ENCODE measurements at places on chromosomes 7 and 10.

- DNase-seq: no peak
Observed at GRCh38 chr7:72437610-72438009, 25.5 kb upstream of the CALN1 start.

DNA sequence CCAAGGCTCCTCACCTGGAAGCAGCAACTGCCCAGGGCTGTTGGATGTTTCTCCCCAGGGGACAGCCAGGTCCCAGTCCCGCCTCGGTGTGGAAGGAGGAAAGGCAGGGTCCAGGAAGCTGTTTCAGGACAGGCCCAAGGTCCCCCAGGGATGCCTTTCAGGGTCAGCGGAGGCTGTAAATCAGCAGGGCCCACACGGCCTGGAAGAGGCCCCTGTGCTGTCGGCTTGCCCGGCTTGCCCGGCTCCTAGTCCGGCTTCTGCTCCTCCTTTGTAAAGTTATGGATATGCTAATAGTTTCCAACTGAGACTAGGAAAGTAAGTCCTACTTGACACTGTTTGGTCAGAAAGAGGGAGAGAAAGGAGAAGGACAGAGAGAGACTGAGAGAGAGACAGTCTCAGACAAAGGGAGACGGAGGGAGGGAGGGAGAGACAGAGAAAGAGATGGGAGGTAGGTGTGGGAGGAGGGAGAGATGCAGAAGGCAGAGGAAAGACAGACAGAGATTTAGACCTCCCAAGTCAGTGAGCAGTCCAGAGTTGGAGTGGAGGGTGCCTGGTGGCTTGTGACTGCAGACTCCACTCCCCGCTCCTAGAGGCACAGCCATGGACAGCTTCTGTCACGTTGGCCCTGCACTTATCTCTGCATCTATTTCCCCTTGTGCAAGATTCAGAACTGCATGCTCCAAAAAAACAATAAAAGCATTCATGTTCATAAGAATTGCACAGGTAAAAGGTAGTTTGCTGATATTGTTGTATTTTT is 10.5 kb downstream of the IKZF1 start:
- no peak for DNase-seq

GRCh38 chr10:99924451-99925255 is 85.1 kb downstream of the DNMBP start:
- DNase-seq: no peak

DNA sequence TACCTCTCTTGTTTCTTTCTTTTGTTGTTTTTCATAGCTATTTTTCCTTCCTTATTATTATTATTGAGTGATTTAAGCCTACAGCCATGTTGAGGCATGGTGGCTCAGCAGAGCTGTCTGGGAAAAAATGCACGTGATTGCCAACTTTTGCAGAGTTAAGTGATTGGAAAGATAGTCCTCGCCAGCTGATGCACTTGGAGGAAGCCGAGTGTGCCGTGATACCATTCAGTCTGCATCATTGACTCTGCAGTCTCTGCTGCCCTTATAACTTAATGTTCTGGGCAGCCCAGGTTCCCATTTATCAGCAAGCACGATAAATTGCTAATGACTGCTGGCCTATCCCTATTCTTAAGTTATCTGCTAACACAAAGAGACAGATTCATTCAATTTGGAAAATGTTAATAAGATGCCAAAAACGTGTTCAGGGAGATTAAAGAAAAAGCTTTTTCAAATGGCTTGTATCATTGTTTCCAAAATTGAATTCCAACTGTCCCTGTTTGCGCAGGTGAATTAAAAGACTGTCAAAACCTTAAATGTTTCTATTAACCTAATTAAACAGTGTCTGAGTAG is 232.9 kb upstream of the NPY start:
- no peak for DNase-seq

- no peak for DNase-seq
Observed at GRCh38 chr7:88806280-88807037, 10.9 kb upstream of the TEX47 start.
